ENCODE measurements at places on chromosomes 1 and 21. TPM values are rescaled to one million over a fixed set of nuclear protein-coding genes. Genes with fewer than 3 reads are reported as not detected.

SIM2 gene
- 11.5 TPM for total RNA-seq

STIL gene
- total RNA-seq, result 31.6 TPM

RGS13 gene
- not detected for total RNA-seq

ECM1 gene
- total RNA-seq, result 2.2 TPM

PYHIN1 gene
- total RNA-seq, result not detected

TMEM200B gene
- 2.1 TPM for total RNA-seq

KRTAP13-2 gene
- not detected for total RNA-seq

LCE2B gene
- not detected for total RNA-seq

FMN2 gene
- 1.9 TPM for total RNA-seq

AMY1A gene
- not detected for total RNA-seq

BCAN gene
- 0.57 TPM for total RNA-seq

FCRL5 gene
- not detected for total RNA-seq

PRRC2C gene
- 145 TPM for total RNA-seq

MCOLN2 gene
- 22.5 TPM for total RNA-seq

COL6A2 gene
- 29.9 TPM for total RNA-seq

CKS1B gene
- 212 TPM for total RNA-seq

JAM2 gene
- 0.21 TPM for total RNA-seq

KIF26B gene
- 0.33 TPM for total RNA-seq
